ENCODE measurements at places on chromosomes 13 and 19. TPM values are rescaled to one million over a fixed set of nuclear protein-coding genes. Genes with fewer than 3 reads are reported as not detected.

DNA sequence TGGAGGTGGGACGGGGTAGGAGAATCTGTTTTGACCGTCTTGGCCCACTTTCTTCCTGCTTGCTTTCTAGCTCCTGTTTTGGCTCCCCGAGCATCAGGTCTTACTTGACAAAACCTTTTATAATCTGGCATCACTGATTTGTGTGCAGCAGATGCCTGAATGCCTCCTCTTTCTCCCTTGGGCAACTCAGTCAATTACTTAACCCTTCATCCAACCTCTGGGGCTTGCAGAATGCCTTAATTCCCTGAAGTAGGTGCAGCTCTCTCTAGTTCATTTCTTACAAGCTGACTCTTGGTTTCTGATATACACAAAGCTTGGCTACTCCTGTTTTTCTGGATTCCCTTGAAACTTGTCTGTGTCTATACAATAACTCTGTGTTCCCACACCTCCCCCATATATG lies 5.7 kb upstream of the NUP58 start:
- DNase-seq = no peak

DNA sequence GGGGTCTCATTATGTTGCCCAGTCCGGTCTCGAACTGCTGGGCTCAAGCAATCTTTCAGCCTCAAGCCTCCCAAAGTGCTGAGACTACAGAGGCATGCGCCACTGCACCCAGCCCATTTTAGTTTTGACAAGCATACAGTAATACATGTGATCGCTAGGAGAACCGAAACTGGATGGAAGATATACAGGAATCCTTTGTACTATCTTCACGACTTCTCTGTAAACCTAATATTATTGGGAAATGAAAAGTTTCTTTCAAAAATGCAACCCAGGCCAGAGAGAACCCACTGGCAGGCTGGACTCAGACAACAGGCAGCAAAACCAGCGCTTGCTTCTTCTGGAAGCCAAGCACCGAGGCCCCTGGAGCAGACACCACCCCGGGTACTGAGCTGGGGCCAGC lies 9.4 kb downstream of the C19orf12 start:
- DNase-seq = no peak

- DNase-seq = peak; percentile 91
Observed at GRCh38 chr19:1512671-1513498, at the start of gene ADAMTSL5. ADAMTSL5 (minus strand) TSS chr19:1513019; CDS start chr19:1510943, 2,076 bp downstream.

DNA sequence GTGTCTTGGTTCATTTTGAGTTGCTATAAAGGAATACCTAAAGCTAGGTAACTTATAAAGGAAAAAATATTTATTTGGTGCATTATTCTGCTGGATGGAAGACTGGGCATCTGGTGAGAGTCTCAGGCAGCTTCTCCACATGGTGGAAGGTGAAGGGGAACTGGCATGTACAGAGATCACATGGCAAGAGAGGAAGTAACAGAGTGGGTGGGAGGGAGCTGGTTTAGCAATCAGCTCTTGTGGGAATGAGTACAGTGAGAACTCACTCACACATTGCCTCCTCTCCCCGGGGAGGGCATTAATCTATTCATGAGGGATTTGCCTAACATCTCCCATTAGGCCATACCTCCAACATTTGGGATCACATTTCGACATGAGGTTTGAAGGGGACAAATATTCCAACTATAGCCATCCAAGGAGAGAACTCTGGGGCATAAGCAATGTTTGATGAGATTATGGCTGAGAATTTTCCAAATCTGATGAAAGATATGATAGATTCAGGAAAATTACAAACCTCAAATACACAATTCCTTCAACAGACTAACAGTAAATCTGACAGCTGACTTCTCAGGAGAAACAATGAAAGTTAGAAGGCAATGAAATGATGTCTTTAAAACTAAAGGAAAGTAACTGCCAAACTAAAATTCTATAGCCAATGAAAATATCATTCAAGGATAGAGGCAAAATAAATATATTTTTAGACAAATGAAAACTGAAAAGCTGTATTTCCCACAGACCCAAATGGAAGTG lies 52.5 kb downstream of the MTUS2 start:
- no peak for DNase-seq

GRCh38 chr13:68727798-68728197 lies 1379.8 kb upstream of the ATXN8OS start:
- no peak for DNase-seq

DNA sequence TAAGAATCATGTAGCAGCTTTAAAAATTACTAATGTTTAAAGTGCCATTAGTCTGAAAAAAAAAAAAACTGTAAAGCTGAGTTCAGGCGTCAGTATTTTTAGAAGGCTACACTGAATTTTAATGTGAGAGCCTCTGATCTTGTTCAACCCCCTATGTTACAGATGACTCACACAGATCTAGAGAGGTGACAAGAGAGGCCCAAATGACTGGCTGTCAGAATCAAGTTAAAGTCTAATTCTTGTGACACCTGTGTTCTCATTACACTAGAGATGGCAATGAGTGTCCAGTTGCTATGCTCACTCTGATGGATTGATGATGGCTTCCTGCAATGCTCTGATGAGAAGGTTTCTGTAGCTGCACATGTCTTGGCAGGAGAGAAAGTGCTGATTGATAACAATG lies 203.5 kb upstream of the OBI1 start:
- no peak for DNase-seq

DNA sequence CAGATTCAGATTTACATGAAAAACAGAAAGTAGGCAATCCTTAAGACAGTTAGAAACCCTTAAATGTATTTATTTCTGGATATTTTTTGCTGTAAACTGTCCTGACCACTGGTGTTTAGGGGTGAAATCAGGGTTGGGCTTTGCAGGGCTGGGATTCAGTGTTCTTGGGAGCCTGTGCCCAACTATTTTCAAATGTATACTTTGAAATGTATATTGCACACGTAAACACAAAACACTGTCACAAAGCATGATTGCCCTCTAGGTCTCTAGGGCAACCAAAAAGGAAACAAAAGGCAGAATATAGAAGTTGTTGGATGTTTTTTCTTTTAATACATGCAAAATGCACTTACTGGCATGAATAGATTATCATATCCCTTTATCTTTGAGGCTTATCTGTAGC lies 1185.4 kb downstream of the DIAPH3 start:
- DNase-seq = no peak

DNA sequence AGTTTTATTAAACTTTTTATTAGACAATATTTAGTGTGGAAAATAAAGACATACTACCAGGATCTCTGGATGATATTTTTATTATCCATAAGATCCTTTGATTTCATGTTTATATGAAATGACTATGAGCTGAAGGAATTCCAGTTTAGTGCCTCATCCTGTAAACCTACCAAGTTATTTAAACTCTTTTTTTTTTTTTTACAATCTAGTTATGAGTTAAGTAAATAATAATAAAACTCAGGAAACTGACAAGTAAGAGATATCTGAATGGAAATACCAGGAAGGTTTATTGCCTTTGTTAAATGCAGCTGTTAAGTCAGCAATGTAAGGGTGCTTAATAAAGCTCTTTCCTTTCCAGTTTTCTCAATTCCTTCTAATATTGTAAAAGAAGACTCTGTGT lies 53.9 kb downstream of the RXFP2 start:
- no peak for DNase-seq

- DNase-seq = peak; percentile 63
Observed at GRCh38 chr19:2059422-2060201, 8.6 kb upstream of the MKNK2 start.

DNA sequence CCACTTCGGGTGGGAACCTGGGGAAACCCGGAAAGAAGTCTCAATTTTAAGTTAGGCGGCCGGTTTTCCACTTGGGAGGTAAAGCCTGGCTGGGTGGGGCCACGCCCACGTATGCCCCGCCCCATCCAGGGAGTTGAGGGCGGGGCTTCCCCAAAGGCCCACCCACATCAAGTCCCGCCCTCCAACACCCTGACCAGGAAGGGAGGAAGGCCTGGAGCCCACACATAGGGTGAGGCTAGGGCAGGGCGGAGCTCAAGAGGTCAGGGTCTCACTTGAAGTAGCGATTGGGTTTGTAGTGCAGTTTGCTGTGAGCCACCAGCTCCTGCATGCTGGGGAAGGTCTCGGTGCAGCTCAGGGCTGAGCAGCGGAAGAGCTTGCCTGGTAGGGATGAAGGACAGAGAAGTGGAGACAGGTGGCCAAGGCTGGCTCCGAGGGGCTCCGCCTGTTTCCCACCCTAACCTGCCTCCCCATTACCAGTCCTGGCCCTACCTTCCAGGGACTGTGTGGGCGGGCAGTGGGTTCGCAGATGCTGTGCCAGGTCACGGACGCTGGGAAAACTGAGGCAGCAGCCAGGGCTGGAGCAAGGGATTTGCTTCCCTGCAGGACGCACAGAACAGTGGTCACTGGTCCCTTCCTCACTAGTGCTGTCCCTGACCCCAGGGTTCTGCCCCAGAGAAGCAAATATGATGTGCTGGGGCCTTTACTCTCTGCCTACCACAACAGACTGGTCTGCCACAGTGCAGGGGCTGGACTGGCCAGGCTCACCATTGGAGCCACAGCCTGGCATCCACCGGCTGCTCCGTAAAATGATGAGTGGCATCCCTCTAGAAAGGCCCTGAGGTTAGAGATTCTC lies 1.6 kb downstream of the ZNF414 start:
- peak; percentile 78 for DNase-seq

- peak; percentile 71 for DNase-seq
Observed at GRCh38 chr19:14248578-14249011, 42.6 kb upstream of the ADGRL1 start.

- peak; percentile 21 for DNase-seq
Observed at GRCh38 chr13:109947006-109947405, 160.6 kb upstream of the IRS2 start.

DNA sequence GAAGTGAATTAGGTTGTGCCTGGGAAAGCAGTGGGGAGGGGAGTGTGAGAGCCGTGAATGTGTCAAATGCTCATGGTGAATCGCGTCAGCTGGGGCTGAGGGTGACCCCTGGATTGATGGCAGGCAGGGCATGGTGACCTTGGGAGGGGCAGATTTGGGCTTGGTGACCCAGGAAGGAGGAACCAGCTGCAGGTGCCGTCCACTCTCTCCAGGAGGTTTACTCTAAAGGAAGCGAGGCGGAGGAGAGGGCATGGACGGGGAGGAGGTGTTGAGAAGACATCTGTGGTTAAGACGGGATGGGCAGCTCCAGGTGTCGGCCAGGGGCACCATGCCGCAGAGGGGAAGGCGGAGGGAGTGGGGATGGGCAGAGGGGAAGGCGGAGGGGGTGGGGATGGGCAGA lies 28.7 kb downstream of the TMEM255B start:
- DNase-seq = no peak

DNA sequence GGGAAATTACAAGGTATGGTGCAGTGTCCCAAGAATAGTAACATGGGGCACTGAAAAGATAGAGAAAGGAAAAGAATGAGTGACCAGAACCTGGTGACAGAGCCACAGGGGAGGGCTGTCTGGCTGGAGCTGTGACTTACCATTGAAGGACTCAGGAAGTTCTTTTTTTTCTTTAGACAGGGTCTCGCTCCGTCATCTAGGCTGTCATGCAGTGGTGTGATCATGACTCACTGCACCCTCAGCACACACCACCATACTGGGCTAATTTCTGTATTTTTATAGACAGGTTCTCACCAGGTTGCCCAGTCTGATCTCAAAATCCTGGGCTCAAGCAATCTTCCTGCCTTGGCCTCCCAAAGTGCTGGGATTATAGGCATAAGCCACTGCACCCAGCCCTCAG lies 8.8 kb upstream of the CPB2 start:
- peak; percentile 25 for DNase-seq

DNA sequence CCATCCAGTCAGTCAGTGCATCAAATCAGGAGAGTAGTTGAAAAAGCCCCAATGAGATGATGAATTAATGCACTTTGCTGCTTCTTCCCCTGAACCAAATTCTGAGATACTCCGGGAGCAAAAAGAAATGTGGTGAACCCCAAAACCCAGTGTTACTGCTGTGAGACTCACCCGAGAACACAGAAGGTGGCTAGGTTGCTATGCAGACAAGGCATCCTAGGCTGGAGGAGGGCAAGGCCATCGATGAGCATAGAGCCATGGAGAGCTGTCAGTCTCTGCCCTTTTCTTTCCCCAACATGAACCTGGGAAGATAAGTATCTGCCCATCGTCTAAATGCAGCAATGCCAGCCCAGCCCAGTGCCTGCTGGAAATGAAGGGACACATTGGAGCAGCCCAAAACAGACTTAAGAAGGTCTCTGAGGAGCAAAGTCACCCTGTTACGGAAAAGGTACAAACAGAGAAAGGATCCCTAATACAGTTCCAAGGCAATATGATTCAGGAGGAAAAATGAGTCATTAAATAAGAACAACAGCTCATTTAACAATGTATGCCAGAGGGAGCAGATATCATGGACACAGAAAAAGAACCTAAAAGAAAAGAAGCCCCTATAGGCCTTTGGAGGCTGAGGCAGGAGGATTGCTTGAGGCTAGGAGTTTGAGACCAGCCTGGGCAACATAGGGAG lies 272.0 kb downstream of the FOXO1 start:
- peak; percentile 53 for DNase-seq

Gene PRX
- 0.84 TPM for total RNA-seq

Gene FUT6
- total RNA-seq = not detected

Gene FFAR1
- total RNA-seq = 0.14 TPM

Gene FCER2
- not detected for total RNA-seq

Gene CEACAM3
- not detected for total RNA-seq

Gene ZNF540
- total RNA-seq = 0.38 TPM

Gene KANK2
- 3.0 TPM for total RNA-seq

Data from activated CD4-positive, alpha-beta T cell treated with anti-CD3 and anti-CD28 coated beads, Interleukin-2, amount 10 ng/mL, durations not matched to agents 24 days and 14 days (primary cell).